Large intestine (tissue), 12 donors: ENCODE measurements at places on chromosomes 3 and 15.

DNA sequence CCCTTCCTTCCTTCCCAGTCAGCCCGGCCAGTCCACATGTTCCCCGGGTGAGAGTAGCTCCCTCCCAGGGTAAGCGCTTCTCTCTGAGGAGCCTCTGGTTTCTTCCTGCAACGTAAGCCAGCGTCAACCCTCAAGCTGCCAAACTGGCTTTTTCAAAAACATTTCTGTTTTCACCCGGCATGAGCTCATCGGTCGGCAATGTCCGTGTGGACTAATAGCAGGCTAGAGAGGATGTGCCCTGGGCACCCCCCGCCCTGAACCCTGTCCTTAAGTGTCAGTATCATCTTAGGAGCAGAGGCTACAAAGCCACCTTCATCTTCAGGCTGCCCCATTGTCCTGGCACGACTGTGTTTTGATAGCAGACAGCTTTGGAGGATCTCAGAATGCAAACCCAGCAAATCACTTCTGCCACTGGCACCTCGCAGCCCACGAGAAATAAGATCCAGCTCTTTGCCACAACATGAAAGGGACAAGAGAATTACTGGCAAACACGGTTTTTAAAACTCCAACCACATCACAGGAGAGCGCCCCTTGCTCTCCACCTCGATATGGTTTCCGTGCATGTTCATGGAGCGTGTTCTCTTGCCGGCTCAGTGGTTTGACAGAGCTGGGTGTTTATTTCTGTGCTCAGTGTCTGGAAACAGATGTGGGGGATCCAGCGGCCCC is 9.9 kb downstream of the ALDH1A3 start:
- DNase-seq, result no peak

GRCh38 chr3:133932009-133932408 is 36.3 kb upstream of the RAB6B start:
- no peak for DNase-seq

DNA sequence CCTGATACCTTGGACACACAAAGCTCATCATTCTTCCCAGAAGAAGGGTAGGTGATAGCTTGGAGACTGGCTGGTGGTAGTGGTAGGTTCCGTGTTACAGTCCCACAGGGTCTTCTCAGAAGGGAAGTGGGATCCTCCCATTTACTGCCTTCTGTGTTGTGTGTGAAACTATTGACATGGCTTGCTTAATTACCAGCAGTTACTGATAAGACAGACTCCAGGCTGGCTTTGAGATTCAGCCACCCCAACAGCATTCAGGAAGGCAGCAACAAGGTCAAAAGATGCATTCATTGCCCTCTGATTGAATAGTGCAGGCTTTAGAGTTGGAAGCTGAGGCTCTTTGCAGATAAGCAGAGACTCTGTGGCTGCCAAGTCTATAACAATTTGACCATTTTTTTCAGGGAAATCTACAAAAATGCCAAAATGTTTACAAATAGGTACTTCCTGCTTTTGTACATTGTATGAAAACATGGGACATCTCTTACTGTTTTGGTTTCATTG is 7.7 kb downstream of the ARNT2 start:
- peak; percentile 39 for DNase-seq

GRCh38 chr3:186810336-186810996 is 4.2 kb upstream of the RFC4 start:
- no peak for DNase-seq

DNA sequence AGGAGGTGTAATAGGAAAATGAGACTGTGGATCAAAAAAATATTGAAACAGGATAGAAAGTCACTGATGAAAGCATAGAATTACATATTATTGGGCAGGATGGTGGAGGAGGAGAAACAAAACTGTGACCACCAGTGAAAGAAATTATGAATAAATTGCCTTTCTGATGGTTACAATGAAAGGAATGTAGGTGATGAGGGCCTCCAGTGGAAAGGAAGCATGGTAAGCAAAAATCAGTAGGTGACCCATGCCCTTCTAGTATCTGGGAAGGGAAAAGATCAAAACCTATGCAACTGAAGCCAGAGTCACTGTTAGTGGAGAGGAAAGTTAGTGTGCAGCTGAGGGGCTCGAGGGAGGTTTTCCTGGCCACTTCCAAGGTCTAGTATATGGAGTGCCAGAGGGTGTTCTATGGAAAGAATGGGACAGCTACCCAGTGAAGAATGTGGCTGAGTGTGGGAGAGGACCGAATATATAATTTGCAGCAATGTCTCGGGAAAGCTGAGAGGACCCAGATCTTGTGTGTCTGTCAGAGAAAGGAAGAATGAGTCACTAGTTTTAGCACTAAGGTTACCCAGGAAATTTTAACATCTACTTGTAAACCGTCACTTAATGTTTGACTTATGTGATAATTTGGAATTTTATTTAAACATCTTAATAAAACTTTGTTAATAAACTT is 146.2 kb downstream of the NFKBIZ start:
- DNase-seq, result no peak

DNA sequence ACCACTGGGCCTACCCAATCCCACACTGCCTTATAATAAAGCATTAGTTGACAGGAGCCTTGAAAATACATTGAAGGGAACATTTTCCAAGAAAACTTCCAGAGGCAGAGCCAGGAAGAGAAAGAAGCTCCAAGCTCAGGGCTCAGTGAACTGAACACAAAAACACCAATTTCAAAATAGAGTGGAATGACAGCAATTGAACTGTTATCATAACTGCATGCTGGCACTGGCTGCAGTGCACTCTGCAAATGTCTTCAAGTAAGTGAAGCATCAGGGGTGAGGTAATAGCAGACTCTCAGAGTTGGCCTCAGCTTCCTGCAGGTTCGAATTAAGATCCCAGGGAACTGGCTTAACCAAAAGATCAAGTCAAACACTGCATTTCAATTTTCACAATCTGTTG is 388.0 kb upstream of the WNT5A start:
- no peak for DNase-seq
